ENCODE measurements at places on chromosomes 12 and 14.
A peak's percentile ranks its signal among the peaks of the same experiment; 100 is the strongest.

DNA sequence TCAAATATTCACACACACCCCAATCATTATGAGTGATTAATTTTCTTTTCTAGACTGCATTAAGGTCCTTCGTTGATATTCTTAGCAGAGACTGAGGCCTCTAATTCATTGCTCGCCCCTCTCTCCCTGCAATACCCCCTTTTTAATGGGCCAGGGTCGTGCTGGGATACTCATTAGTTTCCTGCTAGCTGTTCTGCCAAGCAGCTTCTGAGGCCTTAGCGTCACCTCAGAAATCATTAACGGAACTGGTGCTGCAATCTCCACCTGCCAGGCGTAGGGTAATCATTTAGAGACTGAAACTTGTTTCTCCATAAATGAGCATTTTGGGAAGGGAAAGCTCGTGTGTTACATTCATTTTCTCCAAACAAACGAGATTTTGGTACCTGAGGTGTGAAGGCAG, 1054.7 kb downstream of the GALC start:
- no peak for DNase-seq

- DNase-seq = no peak
Measured at GRCh38 chr12:42104087-42104486, 40.6 kb downstream of the GXYLT1 start.

GRCh38 chr14:19895282-19895681, 20.3 kb downstream of the OR4K2 start:
- DNase-seq = no peak

DNA sequence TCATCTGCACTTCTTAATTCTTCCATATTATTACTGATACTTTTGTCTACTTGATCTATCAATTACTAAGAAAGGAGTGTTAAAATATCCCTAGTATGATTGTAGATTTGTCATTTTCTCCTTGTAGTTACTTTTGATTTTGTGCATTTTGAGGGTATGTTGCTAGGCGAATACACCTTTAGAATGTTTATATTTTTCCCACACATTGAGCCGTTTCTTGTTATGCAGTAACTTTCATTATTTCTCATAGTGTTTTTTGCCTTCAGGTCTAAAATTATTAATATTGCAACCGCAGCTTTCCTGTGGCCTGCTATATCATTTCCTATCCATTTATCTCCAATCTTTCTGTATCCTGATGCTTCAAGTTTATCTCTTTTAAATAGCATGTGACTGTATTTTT, 44.6 kb upstream of the C12orf42 start:
- DNase-seq = no peak

GRCh38 chr12:70849265-70849960, 71.1 kb downstream of the PTPRR start:
- no peak for DNase-seq

GRCh38 chr14:33768458-33768830, 182.4 kb downstream of the EGLN3 start:
- DNase-seq = no peak

DNA sequence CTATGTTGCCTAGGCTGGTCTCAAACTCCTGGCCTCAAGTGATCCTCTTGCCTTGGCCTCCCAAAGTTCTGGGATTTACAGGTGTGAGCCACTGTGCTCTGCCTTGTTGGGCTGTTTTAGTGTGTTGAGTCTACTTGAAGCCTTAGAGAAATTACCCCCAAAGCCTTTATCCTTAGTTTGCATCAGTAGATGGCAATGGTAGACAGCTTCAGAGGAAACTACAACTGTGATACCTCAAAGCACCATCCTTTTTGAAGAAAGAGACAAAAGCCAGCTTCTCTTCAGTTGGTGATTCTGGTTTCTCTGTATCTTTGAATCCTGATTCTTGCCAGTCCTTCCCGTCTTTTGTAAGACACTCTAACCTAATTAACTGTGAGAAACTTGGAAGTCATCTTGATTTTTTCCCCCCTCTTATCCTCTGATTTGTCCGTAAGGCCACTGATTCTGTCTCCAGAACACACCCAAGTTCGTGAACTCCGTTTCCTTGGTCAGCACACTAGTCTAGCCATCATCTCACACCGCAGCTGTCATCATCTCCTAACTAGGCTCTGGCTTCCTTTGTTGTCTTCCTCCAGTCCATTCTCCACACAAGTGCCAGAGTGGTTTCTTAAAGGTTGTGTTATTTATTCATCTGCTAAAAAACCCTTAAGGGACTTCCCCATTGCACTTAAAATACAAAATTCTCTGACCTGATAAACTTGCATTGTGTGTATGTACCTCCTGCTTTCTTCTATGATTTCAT, 20.2 kb downstream of the ATP2A2 start:
- DNase-seq = no peak

DNA sequence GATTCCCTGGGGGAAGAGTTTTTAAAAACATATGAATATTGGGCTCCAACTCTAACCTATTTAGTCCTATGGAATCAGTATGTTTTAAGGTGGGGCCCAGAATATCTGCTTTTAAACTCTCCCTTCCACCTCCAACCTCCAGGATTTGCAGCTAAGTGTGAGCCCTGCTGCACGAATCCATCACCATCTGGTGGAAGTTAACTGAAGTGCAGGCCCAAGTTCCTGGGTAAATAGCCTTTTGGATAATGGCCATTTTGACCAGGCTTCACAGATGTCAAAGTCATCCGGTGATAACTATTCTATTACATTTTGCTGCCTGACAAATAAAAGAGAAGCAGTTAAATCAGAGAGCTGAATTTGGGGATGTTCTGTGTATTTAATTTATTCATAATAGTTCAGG, 58.1 kb upstream of the RMST start:
- peak; percentile 39 for DNase-seq

- DNase-seq = no peak
Measured at GRCh38 chr12:41520869-41521268, 332.7 kb downstream of the PDZRN4 start.

DNA sequence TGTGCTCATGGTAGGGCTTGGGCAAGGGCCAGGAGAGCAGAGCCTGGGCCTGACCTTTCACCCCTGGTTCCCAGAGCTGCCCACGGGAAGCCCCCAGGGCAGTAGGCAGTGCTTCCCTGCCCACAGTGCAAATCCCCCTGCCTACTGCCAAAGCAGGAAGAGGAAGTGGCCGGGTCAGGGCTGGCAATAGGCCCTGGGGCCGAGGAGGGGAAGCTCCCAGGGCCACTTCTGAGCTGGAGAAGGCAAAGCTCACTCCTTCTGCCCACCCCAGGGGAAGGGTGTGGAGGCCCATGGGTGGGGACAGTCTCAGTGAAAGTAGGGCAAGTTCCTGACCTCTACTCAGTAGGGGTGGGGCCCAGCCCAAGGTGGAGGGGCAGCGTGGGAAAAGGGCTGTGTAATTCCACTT, 5.4 kb upstream of the NR4A1 start:
- no peak for DNase-seq

DNA sequence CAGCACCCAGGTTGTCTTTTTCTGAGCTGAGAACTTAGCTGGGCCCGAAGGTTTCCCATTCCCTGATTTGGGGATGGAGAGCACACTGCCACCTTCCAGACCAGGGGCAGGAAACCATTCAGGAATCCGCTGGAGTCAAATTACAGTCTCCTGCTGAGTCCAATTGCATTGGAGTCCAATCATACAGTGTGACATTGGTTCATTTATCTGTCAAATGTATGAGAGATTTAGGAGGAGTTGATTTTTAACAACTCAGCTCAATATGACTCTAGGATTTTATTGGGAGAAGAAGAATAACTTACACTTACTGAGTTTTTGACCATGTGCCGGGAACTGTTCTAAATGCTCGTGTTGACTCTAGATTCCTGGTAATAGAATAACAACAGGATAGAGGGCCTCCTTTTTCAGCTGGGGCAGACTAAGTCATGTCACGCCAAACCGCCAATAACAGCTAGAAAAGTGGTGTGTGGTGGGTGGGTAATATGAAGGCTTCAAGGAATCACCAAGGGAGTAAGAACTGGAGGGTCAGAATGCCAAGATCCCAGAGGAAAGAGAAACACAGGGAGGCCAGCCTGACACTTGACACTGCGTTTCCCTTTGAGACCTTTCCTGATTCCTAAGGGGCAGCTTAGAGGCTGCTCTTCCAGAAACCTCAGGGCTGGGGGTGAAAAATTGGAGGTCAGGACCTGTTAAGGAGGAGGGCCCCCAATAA, 11.5 kb downstream of the SYNDIG1L start:
- no peak for DNase-seq

DNA sequence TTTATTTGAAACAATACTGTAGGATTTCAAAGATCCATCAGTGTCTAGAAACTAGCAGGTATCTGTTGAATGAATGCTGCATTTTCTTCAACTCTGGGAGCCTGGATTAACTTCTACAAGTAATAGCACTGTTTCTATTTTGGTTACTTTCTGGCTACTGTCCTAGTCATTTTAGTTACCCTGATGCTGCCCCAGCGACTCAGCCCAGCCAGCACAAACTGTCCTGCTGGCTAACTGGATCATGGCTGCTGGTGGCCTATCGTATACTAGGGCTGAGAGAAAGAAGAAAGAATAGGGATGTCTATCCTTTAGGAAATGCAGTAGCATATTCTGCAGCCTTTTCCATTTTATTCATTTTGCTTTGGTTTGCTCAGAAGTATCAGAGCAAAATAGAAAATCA, 53.9 kb downstream of the NTN4 start:
- no peak for DNase-seq

DNA sequence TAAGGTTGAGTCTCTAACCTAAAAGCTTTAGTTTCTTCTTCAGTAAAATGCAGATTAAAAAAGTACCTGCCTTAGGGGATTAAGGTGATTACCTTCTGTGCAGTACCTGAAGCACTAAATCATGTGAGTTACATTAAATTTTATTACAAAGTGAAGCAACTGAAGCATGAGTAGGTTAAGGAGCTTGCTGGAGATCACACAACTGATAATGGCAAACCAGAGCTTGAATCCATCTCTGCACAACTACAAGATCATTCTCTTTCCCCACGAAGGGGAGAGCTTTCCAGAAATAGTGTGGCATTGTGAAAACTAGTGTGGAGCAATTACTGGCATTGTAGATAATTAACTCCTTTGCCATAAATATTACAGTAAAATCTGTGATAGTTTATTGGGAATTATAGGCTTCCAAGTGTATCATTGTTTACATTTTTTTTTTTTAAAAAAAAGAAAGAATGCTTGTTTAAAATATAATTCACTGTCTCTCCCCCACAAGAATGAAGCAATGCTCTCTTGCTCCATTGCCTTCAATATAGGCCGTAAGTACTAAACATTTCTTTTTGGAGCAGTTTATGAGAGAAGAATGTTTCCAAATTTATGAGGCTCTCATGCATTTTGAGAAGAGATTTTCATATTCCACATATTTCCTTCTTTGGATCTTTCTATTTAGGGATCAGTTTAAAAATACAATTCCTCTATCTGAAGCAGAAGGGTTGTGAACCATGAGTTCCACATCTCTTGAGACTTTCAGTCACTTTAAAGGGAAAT, 20.5 kb downstream of the SLC38A2 start:
- no peak for DNase-seq

GRCh38 chr12:2733493-2734355, 61.0 kb upstream of the FKBP4 start:
- DNase-seq = no peak

DNA sequence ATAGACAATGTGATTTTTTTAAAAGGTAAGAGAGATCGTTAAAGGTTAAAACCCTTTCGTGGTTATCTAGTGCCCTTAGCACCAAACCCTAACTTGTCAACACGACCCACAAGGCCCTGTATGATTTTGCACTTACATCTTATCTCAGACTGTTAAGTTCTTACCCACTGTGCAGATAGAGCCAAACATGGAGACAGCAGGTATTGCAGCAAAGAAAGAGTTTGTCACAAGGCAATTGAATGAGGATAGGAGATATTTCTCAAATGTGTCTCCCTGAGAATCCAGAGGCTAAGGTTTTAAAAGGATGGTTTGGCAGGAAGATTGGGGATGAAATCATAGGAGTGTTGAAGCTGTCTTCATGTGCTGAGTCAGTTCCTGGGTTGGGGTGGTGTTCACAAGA, 313.4 kb downstream of the AEBP2 start:
- DNase-seq = no peak

- no peak for DNase-seq
Measured at GRCh38 chr14:92407410-92407809, 84.4 kb downstream of the SLC24A4 start.

DNA sequence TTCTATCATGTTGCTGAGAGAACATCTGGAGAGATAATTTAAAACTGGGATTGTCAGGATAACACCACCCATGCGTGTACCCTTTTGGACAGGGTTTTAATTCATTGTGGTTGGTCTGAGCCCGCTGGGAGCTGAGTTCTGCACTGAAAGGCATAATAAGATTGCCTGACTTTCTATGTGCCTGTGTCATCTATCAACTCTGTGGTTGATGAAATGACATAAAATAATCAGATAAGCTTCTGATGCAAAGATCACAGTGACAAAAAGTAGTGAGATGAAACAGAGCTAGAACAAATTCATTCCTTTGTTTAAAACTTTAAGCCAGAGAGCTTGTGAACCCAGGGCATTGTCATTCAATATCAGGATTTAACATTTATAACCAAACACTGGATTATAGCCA, 98.7 kb downstream of the BBS10 start:
- no peak for DNase-seq

DNA sequence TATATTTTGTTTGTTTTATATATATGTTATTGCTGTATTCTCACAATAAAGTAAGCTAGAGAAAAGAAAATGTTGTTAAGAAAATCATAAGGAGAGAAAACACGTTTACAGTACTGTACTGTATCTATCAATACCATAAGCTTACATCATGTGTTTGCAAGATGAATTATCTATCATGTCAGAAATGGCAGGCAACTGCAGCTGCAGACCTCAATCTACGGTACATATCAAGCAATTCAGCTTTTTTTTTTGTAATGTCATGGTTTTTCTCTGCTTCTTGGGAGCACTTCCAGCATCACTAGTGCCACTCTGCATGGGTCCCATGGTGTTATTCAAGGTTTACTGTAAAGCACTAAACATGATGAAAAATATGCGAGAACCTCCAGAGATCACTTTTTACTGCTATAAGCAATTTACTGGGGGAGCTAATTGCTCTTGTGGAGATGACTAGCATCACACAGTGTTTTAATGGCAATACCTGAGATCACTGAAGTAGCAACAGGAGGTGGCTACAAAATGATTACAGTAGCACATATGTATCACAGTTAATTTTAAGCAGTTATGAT, 9.0 kb upstream of the KRT2 start:
- no peak for DNase-seq

GRCh38 chr14:55329999-55330710, 58.9 kb downstream of the FBXO34 start:
- DNase-seq = peak; percentile 79

DNA sequence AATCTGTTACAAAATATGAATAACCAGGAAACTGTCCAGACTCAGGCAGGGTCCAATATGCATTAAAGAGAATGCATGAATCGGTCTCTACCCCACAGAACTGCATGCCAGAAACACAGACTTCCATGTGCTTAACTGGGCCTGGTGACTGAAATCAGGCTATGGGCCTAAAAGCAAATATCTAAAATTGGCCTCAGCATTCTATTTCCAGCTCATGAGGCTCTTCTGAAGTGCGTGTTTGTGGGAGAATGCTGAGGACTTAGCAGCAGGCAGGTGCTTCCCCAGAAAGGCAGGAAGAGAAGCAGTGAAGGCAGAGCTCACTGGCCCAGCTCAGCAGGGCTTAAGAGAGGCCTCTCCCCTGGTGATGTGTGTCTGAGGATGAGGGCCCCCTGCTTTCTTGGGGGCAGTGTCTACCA, 48.5 kb downstream of the ADGRD1 start:
- DNase-seq = no peak

All from activated naive CD4-positive, alpha-beta T cell treated with anti-CD3 and anti-CD28 coated beads for 36 hours (primary cell).